ENCODE measurements at places on chromosomes 5 and 9.

GRCh38 chr5:76715736-76716455, at the start of gene F2R:
Gene F2R, plus strand, starts transcription at chr5:76716126. Its CDS starts 182 bp downstream, at chr5:76716308.
- peak; percentile 40 for DNase-seq

DNA sequence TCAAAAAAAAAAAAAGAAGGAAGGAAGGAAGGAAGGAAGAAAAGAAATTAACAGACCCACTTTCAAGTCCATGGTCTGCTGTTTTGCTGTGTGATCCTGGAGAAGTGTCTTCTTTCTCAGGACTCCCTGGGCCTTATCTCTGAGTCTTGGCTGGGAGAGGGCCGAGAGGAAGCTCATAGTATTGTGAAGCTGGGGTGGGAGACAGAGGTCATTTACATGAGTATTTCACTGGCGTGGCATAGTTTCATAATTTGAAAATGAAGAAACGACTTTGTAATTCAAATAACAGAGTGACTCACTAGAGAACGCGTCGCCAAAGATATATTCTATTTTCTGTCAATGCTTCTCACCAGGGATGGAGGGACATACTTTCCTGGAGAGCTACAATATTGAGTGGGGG, 2.4 kb upstream of the C9orf50 start:
- no peak for DNase-seq

GRCh38 chr5:150848271-150848670, 1.9 kb downstream of the IRGM start:
- DNase-seq = no peak

- no peak for DNase-seq
These were observed 395.2 kb upstream of the KIF2A start for GRCh38 chr5:61910771-61911170.

DNA sequence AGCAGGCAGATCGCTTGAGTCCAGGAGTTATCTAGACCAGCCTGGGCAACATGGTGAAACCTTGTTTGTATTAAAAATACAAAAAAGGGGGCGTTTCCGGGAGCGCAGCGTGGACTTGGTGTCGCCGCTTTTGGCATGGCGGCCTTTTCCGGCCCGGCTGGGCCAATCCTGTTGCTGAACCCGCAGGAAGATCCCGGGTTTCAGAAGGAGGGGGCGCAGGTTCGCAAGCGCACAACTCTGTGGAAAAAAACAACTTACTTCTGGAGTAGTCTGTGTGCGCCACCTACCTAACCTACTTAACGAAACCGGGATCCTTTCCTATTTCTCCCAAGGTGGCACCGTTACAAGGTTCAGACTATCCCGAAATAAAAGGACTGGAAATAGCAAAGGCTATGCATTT, 198.6 kb downstream of the MSX2 start:
- DNase-seq = no peak

GRCh38 chr9:90967145-90967538, 165.5 kb downstream of the SYK start:
- no peak for DNase-seq

- no peak for DNase-seq
These were observed 144.4 kb upstream of the ANKRD55 start for GRCh38 chr5:56377573-56377972.

GRCh38 chr9:128397831-128398230, 22.8 kb upstream of the CERCAM start:
- no peak for DNase-seq

DNA sequence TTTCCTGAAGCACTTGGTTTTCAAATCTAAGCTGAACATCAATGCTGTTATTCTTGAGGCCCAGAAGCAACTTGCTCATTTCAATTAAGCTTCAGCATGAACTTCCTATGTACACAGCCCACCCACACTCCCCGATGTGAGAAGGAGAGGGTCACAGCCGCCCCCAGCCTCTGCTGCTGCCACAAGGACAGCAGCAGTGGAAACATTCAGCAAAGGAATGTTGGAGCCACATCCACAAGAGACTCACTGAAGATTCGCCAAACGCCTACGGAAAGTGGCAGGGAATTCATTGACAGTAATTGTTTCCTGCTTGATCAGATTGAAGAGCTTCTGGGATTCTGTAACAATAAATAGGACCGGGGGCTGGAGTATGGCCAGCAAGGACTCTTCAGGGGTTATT, 2.9 kb downstream of the TGFBI start:
- DNase-seq = no peak

DNA sequence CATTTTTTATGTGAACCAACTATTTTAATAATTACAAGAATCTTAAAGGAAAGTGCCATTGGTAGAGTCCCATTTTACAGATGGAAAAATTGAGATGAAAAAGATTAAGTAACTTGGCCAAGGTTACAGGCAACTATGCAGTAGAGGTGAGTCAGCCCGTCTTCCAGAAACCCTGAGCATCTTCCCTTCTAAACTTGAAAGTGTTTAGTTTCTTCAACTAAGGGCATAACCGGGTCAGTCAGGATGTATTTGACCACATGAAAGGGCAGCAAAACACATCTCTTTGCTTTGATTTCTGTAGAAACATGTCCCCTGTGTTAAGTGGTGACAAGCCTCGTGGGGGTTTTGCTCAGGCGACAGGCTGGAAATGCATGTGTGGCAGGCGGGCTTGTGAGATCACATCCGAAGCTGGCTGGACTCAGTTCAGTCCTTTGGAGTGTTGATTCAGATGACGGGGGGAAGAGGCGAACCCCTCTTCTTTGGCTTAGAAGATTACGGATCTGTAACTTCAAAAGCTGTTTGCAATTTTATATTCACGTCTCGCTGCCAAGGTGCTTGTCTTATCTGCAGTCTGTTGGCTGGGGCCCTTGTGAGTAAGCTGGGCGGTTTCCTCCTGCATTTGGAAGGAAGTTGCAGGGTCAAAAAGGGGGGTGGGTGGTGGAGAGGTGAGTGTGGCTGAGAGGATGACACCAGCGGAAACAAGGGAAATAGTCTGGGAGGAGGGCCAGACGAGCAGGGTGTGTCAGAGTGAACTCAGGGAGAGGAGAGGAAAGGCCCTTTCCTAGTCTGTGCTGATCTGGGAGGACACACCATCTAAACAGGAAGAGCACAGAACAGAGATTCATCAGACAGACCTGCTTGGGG, 78.9 kb upstream of the RPS23 start:
- DNase-seq = peak; percentile 71

- DNase-seq = no peak
These were observed 525.0 kb downstream of the ISL1 start for GRCh38 chr5:51908215-51908614.

DNA sequence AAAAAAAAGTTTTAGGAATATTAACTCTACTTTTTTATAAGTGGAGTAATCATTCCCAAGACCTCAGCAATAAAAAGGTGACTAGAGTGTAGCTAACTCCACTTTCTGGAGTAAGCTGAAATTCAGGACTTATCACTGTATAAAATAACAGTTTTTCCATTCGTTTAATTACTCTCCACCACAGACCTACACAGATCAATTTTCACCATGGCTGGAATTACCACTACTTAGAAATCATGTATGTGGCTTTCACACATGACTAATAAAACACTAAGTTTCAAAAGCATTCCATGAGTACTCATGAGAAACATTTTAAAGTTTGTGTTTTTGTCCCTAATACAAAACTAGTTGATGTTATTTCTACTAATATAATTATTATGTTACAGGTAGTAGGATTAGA, 9.9 kb downstream of the PLPP1 start:
- DNase-seq = no peak

GRCh38 chr5:139075066-139076050, 122.8 kb downstream of the SIL1 start:
- DNase-seq = no peak

DNA sequence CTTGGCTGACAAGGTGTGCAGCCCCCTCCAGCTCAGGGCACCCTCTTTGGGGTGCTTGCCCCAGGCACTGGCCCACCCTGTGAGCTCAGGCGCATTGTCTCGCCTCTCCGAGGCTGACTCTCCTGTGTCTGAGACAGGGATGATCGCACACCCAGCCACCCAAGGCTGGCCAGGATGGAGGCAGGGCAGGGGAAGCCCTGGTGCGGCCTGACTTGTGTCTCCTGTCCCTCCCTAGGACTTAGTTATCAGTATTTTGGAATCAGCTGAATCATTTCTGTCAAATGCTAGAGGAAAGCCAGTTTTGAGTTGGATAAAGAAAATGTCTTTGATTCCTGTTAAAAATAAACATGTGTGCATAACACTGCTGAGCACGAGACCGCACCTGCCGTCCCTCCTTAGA, 2.5 kb upstream of the DBH start:
- DNase-seq = no peak

DNA sequence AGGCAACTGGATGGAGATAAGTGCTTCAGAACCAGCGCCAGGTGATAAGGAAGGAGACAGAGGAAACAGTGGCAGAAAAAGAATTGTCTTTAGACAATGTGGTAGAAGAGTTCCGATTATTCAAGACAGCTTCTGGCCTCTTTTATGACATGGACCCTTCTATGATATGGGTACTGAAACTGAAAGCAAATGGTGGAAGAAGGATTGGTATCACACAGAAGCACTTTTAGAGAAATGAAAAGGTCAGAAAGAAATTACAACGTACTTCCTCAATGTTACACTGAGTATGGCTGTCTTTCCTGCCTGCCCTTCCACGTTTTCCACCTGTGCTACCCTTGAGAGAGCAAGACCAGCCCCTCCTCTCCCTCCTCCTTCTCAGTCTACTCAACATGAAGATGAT, 959.3 kb downstream of the DNAH5 start:
- no peak for DNase-seq

DNA sequence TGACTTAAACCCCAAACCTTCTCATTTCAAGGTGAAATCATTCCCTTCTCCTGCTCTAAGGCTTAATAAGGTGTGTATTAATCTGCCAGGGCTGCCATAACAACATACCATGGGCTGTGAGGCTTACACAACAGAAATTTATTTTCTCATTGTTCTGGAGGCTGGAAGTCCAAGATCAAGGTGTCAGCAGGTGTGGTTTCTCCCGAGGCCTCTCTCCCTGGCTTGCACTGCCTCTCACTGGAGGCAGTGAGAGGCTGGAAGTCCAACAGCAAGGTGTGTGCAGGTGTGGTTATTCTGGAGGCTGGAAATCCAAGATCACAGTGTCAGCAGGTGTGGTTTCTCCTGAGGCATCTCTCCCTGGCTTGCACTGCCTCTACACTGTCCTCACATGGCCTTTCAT, 280.3 kb upstream of the TUT7 start:
- no peak for DNase-seq

- DNase-seq = no peak
These were observed 16.2 kb downstream of the SPTAN1 start for GRCh38 chr9:128568470-128569078.

- DNase-seq = no peak
These were observed 36.5 kb downstream of the PALM2AKAP2 start for GRCh38 chr9:109816490-109816889.

- peak; percentile 18 for DNase-seq
These were observed 51.1 kb upstream of the SNX2 start for GRCh38 chr5:122723606-122724352.

DNA sequence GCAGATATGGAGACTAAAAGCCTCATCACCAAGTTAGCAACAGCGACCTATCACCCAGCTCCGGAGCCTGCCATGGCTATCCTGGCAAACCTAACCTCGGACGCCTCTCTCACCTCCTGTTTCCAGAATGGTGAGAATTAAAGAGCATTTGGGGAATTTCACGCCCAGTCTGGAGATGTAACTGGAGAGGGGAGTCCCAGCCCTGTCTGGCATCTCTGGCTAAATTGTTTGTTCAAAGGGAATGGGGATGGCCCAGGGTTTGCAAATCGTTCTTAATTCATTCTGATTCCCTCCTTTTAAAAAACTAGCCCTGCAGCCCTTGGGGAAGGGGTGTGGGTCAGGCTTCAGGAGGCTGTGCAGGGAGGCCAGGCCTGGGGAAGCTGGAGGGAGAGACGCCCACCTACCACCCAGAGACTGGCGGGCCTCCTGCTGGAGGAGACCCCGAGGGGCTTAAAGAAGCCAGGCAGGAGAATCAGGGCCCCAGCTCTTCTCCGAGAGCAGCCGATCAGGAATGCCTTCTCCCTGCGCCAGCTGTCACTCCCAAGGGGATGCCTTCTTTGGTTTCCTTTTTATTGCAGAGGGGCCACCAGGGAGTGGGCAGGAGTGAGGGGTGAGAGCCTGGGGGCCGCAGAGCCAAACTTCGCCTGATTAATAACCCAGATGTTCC, 964 bp upstream of the COL5A1 start:
- DNase-seq = no peak

- DNase-seq = no peak
These were observed 60.0 kb downstream of the HSD17B4 start for GRCh38 chr5:119512277-119512676.
